ENCODE measurements at places on chromosomes 7 and 10. TPM values are rescaled to one million over a fixed set of nuclear protein-coding genes. Genes with fewer than 3 reads are reported as not detected.

The C10orf62 gene
- not detected for total RNA-seq

The UNC5B gene
- total RNA-seq, result 4.1 TPM

The ENTPD1 gene
- total RNA-seq, result 28.7 TPM

The ADRB1 gene
- 0.76 TPM for total RNA-seq

The LUC7L2 gene
- total RNA-seq, result 144 TPM

The SORBS1 gene
- 593 TPM for total RNA-seq

The ABCB1 gene
- 21.0 TPM for total RNA-seq

The TMEM196 gene
- total RNA-seq, result not detected
